ENCODE measurements at places on chromosomes 6 and 20.

DNA sequence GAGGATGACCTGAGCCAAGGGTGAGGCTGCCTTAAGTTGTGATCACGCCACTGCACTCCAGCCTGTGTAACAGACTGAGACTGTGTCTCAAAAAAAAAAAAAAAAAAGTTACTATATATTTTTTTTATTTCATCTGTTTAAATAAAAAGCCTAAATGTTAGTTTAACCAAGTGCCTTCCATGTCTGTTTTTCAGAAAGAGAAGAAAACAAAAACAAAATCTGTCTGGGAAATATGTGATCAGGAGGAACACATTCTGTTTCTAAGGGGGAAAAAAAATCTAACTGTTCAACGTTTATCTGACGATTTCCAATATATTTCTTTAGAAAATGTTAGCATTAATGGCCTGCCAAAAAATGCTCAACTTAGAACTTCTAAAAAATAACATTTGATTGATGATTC, 147.0 kb downstream of the IPCEF1 start:
- no peak for DNase-seq

DNA sequence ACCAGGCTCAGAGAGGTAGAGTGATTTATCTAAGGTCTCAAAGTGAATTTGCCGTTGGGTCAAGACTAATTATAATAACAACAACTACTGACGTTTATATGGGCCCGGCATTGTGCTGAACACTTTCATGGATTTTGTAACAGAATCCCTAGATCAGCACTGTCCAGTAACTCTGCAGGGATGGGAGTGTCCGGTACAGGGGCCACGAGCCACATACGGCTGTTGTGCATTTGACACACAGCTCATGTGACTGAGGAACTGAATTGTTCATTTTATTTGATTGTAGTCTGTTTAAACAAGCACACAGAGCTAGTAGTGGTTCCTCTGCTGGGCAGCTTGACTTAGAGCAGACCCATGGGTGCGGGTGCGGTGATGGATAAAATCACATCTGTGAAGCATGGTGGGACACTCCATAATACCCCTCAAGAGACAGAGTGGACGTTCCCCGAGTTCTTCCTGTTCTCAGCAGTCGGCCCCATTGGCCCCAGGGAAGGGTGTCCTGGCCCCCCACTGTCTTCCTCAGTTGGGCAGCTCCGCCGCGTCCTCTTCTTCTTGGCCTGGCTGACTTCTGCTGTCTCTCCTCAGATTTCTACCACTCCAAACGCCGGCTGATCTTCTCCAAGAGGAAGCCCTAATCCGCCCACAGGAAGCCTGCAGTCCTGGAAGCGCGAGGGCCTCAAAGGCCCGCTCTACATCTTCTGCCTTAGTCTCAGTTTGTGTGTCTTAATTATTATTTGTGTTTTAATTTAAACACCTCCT, 6.8 kb downstream of the CDKN1A start:
- no peak for DNase-seq

GRCh38 chr6:67640484-67640883, 994.6 kb upstream of the ADGRB3 start:
- no peak for DNase-seq

DNA sequence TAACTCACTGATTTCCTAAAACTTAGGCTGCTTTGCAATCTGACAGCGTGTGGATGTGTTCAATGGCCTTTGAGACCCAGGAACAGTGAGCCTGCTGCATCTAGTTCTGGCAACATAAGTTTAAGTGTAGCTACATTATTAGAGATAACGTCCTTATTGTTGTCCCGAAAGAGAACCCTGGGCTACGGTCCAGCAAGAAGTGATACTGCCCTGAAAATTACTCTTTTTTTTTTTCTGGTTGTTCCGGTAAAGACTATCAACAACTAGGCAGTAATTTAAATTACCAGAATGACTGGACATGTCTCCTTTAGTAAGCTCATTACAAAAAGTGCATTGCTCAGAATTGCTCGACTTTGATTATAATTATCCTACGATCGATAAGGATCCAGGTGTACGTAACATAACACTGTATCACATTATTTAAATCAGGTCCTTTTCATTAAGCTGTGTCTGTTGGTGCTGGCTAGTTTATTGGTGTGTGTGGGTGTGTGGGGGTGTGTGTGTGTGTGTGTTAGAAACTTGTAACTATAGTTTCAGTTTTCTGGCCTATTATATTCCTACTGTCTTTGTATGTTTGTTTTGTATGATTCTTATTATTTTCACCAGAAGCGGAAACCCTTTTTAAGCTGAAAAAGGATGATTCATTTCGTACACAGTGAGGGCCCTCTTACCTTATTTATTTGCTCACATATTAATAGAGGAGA, 3.0 kb downstream of the TSHZ2 start:
- DNase-seq = no peak

DNA sequence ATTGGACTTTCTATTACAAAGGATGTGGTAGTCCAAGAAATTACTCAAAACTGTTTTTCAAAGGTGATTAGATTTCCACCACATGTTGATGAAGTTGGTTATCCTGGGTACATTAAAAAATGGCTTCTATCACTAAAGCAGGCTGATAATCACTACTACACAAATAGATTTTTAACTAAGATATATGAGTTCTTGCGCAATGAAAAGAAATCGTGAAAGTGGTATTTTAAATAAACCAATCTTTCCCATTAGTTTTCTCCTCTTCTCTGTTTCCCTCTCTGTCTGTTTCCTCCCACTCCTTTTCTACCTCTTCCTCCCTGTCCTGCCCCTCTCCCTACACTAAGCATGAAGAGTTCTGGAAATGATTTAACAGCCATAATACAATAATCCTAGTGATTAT, 487.9 kb upstream of the CITED2 start:
- no peak for DNase-seq

GRCh38 chr6:34791701-34792604, at the start of gene BLTP3A:
Gene BLTP3A, plus strand, starts transcription at chr6:34792083. Its CDS starts 168 bp downstream, at chr6:34792251.
- DNase-seq = no peak

DNA sequence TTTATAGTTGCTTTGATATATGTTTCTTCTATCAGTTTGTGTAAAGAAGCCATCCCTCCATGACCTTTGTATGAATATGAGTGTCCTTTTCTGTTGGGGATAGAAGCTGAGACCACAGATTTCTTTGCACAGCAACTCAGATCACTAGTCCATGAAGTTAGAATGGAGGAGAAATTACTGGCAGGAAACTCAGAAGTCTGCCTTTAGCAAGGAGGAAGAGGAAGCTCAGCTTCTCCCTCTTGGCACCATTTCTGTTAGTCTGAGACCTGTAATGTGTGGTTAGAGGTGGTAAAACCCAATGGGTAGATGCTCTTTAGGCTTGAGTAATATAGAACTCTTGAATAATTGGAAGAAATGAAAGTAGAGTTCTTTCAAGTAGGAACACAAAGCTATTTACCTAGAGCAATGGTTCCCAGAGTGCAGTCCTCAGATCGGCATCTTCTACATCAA, 995.3 kb upstream of the FLRT3 start:
- no peak for DNase-seq

DNA sequence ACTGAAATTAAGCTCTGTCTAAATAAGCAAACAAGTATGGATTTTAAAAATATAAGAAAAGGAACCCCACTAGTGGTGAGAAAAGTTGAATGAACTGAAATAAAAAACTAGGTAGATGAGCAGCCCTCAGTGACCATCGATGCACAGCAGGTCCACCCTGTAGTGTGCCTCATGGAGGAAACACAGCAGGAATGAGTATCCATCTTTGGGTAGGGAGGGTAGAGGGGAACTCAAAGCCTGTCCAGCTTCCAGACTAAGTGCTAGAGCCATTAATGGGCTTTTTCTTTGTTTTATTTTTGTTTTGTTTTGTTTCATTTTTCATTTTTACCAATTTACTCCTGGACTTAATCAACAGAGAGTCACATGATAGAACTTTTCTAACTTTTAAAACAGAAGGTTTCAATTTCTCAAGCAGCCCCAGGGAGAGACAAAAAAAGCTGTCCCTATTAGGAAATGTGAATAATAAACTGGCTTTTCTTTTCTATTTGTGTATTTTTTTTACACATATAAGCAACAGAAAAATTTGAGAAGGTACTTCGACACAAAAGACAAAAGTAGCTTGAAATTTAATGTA, 700.6 kb downstream of the HACE1 start:
- DNase-seq = no peak

GRCh38 chr6:19991176-19991575, 154.0 kb downstream of the ID4 start:
- no peak for DNase-seq

GRCh38 chr20:57795342-57795697, 85.5 kb upstream of the PMEPA1 start:
- no peak for DNase-seq
